ENCODE measurements at places on chromosomes 2 and 18. TPM values are rescaled to one million over a fixed set of nuclear protein-coding genes. Genes with fewer than 3 reads are reported as not detected.

POTEI gene
- not detected for total RNA-seq

POTEC gene
- total RNA-seq, result not detected

ALK gene
- not detected for total RNA-seq

DNA sequence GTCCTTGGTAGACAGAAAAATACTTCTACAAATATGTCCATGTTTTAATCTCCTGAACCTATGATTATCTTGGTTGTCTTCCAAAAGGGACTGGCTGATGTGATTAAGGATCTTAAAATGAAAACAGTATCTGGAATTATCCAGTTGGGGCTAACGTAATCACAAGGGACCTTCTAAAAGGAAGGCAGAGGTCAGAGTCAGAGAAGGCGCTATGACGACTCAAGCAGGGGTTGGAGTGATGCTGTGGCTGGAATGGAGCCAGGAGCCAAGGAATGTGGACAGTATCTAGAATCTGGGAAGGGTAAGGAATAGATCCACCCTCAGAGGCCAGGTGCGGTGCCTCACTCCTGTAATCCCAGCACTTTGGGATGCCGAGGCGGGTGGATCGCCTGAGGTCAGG, 4.2 kb upstream of the USP14 start:
- no peak for DNase-seq

DNA sequence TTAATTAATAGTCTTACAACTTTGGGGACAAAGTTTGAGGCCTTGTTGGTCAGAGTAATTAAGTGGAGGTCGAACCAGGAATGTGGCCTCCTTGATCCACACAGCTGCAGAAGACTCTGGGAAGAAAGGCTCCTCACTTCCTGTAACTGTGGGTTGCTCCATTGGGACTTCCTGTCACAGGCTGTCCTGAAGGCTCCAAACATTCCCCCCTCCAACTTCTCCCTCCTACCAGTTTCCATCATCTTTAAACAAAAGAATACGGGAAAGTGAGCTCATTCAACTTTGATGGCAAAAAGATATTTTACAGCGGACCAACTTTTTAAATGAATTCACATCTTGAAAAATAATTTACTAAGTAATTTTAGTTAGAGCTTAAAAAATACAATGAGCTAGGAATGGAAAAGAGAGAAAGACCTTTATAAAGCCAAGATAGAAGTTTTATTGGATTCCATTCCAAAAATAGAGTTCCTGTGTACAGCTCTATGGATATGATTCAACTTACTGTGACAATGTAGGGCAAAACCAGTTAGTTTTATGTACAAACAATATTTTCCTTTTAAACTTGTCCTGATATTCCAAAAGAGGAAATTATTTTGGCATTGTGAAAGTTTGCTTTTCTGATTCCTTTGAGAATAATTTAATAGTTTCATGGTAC, 212.0 kb upstream of the NABP1 start:
- no peak for DNase-seq

DNA sequence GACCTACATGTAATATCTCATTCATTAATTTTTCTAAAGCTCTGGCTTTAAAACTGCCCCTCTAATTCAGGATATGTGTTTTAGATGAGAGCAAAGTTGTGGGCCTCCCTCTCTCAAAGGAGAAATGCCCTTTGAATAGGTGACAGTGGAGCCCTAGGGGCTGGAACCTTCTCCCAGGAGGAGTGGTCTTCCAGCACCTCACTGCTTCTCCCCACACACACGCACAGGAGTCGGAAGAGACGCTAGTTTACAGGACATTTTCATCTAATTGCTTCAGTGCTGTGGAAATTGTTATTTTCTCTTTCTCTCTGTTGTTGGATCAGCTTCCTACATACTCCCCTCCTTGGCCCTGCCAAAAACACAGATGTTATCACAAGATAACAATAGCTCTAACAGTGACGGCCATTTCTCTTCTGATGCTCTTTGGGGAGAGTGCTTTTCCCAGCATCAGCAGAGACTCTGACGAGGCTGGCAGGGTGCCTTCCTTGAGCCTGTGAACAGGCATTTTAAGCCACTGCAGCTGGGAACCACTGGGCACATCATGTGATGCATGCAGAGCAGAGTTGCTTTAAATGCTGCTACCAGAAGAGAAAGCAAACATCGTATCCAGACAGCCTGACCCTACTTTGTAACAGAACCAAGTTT, 209.4 kb upstream of the SP5 start:
- no peak for DNase-seq

DNA sequence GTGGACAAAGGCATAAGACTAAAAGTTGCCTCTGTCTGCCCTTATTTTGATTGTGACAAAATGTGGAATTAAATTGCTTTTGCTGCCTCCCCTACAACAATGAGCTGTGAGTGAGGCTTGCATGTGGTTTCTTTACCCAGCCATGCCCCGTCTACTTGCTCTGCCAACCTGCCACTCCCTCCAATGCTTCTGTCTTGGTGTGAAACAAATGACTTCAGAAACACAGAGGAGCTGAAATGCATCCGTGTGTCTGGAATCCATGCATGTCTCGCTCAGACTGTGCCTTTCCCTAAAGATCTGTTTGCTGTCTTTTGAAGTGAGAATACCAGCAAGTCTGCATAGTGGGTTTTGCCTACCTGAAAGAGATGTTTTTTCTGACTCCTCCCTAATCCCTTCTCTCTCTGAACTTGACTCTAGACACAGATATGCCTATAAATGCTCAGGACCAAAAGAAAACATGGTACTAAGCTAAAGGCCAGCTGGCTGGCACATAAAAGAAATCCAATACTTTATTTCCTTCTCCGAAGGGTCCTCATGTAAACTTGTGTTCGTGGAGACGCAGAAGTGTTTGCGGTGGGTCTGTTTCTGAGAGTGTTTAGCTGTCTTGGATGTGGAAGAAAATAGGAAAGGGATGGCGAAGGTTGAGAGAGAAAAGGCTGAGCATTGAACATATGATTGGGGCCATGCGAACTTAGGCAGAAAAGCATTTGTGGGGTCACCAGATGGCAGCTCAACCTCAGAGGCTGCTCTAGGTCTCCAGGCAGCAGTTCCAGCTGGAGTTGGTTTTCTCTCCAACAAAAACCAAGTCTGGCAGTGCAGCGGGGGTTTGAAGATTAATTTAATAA, 120.5 kb downstream of the CCBE1 start:
- no peak for DNase-seq

- no peak for DNase-seq
These were observed 421.0 kb downstream of the RND3 start for GRCh38 chr2:150066490-150066889.

- DNase-seq, result no peak
These were observed 147.1 kb downstream of the PHLPP1 start for GRCh38 chr18:62862466-62862865.

DNA sequence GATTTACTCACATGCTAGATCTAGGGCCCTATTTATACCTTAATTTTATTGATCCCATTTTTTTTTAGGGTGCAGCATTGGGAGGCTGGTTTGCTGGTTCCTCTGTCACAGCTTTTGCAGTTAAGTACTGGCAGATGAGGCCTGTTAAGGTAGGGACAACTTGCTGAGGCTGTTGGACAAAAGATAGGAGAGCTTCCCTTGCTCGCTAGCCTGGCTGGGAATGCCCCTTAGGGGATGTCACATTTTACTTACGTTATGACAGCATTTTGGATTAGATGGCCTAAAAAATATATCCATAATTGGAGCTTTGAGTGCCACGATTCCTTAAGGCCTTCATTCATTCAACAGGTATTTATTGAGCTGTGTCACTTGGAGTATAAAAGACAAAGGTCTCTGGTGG, 8.2 kb downstream of the LGALSL start:
- DNase-seq, result no peak

- no peak for DNase-seq
These were observed 74.6 kb upstream of the DOK6 start for GRCh38 chr18:69326094-69326493.

Measured in SJSA1 (cell line).